T-cell (primary cell): ENCODE measurements at places on chromosomes 2 and 18. TPM values are rescaled to one million over a fixed set of nuclear protein-coding genes. Genes with fewer than 3 reads are reported as not detected.

The CCDC141 gene
- 14.5 TPM for total RNA-seq

The OR6B3 gene
- not detected for total RNA-seq

The CIDEA gene
- total RNA-seq: not detected

The LIPG gene
- total RNA-seq: 0.22 TPM

The RBM44 gene
- 2.3 TPM for total RNA-seq

The SCG2 gene
- total RNA-seq: not detected
